Myocyte (in vitro differentiated cells): ENCODE measurements at places on chromosomes 2 and 18.

- DNase-seq: no peak
These were observed 48.0 kb upstream of the TGIF1 start for GRCh38 chr18:3401669-3402620.

DNA sequence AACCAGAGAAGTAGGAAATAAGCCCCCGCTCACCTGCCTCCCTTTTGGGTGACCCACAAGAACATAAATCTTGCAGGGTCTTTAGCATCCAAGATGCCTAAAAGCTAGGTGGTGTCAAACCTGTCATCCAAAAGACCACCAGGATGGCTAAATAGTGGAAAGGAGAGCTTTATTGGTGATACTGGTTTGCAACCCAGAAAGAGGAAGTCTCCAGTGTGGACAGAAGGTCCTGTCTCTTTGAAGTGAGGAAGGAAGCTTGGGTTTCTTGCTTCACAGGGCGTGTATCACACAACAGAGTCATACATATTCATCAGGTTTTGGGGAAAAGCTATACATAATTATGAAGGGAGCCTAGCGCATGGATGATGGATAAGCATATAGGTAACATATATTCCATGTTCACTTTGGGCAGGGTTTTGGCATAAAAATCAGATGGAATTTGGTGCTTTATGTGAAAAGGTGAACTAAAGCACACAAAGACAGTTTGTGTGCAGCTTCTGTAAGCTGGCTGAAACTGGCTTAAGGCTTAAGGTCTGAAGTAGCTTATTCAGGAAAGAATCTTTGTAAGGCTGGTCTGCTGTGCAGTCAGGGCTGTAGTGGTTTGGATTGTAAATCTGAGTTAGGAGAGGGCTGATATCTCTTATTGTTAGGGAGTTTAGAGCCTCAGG is 102.2 kb upstream of the MSH2 start:
- DNase-seq: no peak

- DNase-seq: no peak
These were observed 252.8 kb downstream of the MREG start for GRCh38 chr2:215760557-215760956.

DNA sequence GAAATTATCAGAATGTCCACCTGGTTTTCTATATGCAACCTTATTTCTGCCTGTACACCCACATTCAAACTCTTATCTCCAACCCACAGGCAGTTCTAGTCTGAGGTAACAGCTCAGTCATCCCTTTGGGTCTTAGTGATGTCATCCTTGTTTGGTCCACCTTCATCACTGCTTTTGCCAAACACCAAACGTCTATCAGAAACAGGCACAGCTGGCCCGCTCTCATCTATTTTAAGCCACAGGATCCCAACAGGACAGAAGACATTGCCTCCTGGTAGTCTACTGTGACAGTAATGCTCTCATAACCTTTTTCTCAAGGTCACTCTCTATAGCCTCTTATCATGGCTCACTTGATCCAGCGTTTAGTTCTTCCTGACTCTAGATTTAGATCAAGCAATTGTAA is 99.0 kb upstream of the CHAC2 start:
- peak; percentile 66 for DNase-seq

DNA sequence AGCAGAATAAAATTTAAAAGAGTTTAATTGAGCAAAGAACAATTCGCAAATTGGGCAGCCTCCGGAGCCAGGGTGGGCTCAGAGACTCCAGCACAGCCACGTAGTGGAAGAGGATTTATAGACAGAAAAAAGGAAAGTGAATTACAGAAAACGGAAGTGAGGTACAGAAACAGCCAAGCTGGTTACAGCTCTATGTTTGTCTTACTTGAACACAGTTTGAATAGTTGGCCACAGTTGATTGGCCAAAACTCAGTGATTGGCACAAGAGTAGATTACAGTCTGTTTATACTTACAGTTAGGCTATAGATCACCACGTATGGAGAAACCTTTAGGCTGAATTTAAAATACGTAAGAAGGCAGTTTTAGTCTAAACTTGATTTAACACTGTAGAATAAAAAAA is 78.8 kb upstream of the NEDD4L start:
- DNase-seq: no peak
